Glutamatergic neuron (in vitro differentiated cells): ENCODE measurements at places on chromosomes 1 and 21. TPM values are rescaled to one million over a fixed set of nuclear protein-coding genes. Genes with fewer than 3 reads are reported as not detected.

MCM3AP gene
- 121 TPM for total RNA-seq

BARHL2 gene
- 0.27 TPM for total RNA-seq

RGS8 gene
- 3.5 TPM for total RNA-seq

TCHH gene
- 0.49 TPM for total RNA-seq

DNA sequence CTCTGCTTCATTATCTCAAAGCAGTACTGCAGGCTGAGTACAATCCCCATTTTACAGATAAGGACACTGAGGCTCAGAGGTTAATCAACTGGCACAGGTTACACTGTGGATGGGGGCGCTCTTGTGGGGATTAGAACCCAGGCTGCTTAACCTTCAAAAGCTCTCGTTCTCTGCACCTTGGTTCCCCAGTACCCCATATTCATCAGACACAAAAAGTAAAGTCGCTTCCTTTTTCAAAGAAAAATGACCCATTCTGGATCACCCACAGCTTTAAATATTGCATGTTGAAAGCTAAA is 20.5 kb downstream of the SSBP3 start:
- peaks cover 59% of the 10 kb centered on the region for H3K4me1 ChIP-seq
- peak overlapping the region; percentile 59 for H3K27ac ChIP-seq
- no peaks in the 10 kb centered on the region for H3K36me3 ChIP-seq
- no peak for DNase-seq
- peaks cover 12% of the 10 kb centered on the region for H3K27me3 ChIP-seq

GRCh38 chr1:172429331-172430127 is 9.0 kb downstream of the C1orf105 start:
- no peak overlapping the region for H3K4me3 ChIP-seq
- H3K27ac ChIP-seq, result no peak overlapping the region
- H3K36me3 ChIP-seq, result no peaks in the 10 kb centered on the region

DNA sequence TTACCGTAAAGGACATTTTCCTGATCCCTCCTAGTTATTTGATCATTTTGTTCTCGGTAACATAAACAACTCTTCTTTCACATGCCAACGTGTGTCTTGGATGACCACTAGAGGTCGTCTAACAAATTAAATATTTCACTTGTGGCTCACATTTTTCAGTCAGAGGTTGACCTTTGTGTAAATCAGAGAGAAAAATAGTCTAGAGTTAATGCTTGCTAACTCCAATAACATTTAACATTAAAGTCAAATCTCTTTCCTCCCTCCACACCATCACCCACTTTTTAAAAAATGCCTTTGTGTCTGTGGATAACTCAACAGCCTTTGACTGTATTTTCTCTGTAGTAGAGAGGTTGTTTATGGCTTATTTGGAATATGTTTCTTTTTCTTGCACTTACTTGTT is 220.5 kb upstream of the B3GALT2 start:
- H3K27ac ChIP-seq, result no peak overlapping the region
- H3K27me3 ChIP-seq, result no peaks in the 10 kb centered on the region
- H3K4me3 ChIP-seq, result no peak overlapping the region
- DNase-seq, result no peak
- no peaks in the 10 kb centered on the region for H3K36me3 ChIP-seq
- H3K4me1 ChIP-seq, result peaks cover 13% of the 10 kb centered on the region

DNA sequence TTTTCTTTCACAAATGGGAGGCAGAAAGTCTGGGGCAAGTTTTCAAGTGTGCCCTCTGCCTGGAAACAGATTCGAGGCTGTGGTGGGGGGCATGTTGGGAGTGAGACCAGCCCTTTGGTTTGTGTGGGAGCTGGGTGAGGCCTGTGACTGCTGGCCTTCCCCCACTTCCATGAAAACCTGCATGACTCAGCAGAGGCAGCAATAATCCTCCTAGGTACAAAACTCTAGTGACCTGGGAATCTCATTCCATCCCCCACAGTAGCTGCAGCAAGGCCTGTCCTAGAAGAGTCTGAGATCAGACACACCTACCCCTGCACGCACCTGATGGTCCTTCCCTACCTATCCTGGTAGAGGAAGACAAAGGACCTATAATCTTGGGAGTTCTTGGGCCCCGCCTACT is 42.1 kb upstream of the KIAA0040 start:
- H3K4me3 ChIP-seq, result no peak overlapping the region
- no peaks in the 10 kb centered on the region for H3K4me1 ChIP-seq
- peaks cover 5% of the 10 kb centered on the region for H3K36me3 ChIP-seq
- no peak overlapping the region for H3K27ac ChIP-seq
- H3K27me3 ChIP-seq, result no peaks in the 10 kb centered on the region

DNA sequence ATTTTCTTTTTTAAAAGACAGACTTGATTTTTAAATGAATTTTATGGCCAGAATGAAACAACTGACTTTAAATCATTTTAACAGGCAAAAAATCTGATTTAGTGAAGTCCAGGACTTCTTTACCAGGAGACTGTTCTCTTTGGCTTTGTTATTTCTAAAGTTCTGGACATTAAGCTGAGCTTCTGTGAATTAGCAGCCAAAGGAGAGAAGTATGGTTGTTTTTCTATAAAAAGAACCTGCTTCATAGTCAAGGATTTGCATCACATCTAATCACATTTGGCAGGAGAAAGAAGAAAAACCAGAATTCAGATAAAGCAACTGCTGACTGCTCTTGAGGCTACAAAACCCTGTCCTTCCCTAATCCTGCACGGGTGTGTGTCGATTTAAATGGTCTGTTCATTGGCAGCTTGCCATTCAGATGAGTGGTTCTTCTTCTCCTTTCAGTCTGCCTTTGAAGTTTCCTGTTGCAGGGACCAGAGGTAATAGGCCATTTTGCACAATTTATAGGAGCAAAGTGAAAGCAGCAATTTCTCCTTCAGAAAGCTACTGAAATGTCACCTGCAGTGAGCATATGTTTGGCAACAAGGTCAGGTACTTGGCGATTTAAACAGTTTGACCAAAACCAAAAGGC is 215.4 kb downstream of the OLFM3 start:
- H3K4me1 ChIP-seq, result no peaks in the 10 kb centered on the region
- no peak for DNase-seq
- H3K4me3 ChIP-seq, result no peak overlapping the region
- H3K27ac ChIP-seq, result no peak overlapping the region
- H3K27me3 ChIP-seq, result peaks cover 1% of the 10 kb centered on the region
- H3K36me3 ChIP-seq, result no peaks in the 10 kb centered on the region

DNA sequence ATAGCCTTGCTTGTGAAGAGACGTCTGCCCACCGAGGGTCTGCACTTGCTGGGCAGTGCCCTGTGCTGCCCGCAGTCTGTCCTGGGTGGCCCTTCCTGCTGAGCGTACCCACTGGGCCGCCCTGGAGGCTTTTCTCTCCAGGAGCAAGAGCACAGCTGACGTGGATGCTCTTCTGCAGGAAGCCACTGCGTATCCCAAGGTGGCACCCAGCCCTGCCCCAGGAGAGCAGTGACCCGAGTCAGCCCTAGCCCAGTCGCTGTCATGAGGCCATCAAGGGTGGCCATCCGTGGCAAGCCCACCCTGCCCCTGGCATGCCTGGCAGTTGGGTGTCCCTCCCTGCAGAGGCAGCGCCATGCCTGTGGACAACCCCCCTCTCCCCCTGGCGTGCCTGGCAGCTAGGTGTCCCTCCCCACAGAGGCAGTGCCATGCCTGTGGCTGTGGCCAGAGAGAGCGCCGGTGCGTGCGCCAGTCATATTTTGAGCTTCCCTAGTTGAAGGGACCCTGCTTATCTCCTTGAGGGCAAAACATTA is 51.3 kb upstream of the COL6A1 start:
- no peaks in the 10 kb centered on the region for H3K4me1 ChIP-seq
- no peak overlapping the region for H3K27ac ChIP-seq
- no peak for DNase-seq
- H3K4me3 ChIP-seq, result no peak overlapping the region
- H3K36me3 ChIP-seq, result peaks cover 37% of the 10 kb centered on the region

- peaks cover 8% of the 10 kb centered on the region for H3K27me3 ChIP-seq
- no peak overlapping the region for H3K27ac ChIP-seq
- DNase-seq, result peak; percentile 5
- H3K4me3 ChIP-seq, result no peak overlapping the region
- H3K36me3 ChIP-seq, result peaks cover 4% of the 10 kb centered on the region
Observed at GRCh38 chr1:236124965-236125364, 17.4 kb upstream of the GPR137B start.
